A673 (cell line): ENCODE measurements at places on chromosomes 1 and 21. TPM values are rescaled to one million over a fixed set of nuclear protein-coding genes. Genes with fewer than 3 reads are reported as not detected.
A peak's percentile ranks its signal among the peaks of the same experiment; 100 is the strongest.

DNA sequence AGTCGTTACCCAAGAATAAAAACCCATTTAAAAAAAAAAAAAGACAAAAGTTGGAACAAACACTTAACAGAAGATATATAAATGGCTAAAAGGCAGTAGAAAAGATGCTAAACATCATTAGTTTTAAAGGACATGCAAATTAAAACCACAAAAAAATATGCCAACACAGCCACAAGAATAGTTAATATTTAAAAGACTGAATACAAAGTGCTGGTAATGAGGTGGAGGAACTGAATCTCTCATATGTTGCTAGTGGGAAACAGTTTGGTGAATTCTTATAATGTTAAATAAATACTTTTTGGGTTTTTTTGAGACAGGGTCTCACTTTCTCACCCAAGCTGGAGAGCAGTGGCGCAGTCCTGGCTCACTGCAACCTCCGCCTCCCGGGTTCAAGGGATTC lies 10.0 kb downstream of the LRRC40 start:
- H3K27me3 ChIP-seq, result no peaks in the 10 kb centered on the region
- no peaks in the 10 kb centered on the region for H3K4me1 ChIP-seq
- no peaks in the 10 kb centered on the region for H3K36me3 ChIP-seq
- no peak for DNase-seq
- no peak overlapping the region for H3K27ac ChIP-seq

- DNase-seq, result no peak
- H3K27ac ChIP-seq, result no peak overlapping the region
- H3K4me3 ChIP-seq, result no peak overlapping the region
- no peaks in the 10 kb centered on the region for H3K4me1 ChIP-seq
- peaks cover 10% of the 10 kb centered on the region for H3K27me3 ChIP-seq
- H3K36me3 ChIP-seq, result no peaks in the 10 kb centered on the region
Observed at GRCh38 chr1:27689423-27690173, 17.6 kb upstream of the IFI6 start.

DNA sequence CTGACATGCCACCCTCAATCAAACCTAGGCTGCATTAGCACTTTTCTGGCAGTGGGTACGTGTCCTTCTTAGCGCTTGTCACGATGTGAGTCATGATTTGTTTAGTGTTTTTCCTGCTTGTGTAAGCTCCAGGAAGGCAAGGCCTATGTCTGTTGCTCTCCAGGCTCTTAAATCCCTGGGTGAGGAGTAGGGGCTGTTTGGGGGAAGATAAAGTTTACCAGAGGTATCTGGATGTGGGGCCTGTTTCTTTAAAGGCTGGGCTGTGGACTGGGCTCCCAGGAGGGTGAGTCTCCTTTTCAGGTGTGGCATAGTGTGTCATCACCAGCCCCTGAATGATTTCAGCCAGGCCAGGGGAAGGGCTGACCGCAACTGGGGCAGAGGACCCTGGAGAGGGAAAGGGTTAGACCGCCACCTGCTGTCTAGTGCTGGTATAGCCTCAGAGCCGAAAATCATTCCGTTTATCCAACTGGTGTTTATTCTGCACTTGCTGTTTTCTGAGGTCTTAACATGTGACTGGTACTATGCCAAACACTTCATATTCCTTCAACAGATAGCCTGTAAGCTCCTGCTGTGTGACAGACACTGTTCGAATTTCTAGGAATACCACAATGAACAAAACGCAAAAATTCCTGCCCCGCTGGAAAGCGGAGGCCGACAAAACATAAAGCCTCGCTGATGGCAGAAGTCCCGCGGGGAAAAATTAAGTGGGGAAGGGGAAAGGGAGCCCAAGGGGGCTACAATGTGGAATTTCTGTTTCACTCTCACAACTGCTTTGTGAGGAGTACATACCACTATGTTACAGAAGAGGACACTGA lies 9.7 kb downstream of the SERINC2 start:
- H3K27ac ChIP-seq, result no peak overlapping the region
- no peak overlapping the region for H3K4me3 ChIP-seq

DNA sequence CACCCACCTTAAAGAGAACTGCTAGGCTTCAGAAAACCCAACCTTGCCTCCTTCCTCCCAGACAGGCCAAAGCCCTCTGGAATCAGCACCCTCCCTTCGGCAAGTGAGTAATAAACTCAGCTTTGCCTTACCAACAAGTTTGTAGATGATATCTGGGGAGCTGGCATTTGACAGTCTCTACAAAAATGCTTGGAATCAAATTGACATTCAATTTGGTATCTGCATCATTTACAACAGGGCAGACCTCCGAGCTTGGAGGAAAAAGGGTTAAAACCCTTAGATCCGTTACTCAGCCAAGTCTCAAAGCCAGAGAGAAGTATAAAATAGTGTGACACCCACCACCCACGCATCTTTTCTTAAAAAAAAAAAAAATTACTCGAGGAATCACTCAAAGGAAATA lies 149.3 kb upstream of the EDN2 start:
- H3K27me3 ChIP-seq, result no peaks in the 10 kb centered on the region
- H3K4me3 ChIP-seq, result peak overlapping the region; percentile 5
- DNase-seq, result peak; percentile 62
- H3K4me1 ChIP-seq, result peaks cover 22% of the 10 kb centered on the region
- H3K27ac ChIP-seq, result peak overlapping the region; percentile 60

DNA sequence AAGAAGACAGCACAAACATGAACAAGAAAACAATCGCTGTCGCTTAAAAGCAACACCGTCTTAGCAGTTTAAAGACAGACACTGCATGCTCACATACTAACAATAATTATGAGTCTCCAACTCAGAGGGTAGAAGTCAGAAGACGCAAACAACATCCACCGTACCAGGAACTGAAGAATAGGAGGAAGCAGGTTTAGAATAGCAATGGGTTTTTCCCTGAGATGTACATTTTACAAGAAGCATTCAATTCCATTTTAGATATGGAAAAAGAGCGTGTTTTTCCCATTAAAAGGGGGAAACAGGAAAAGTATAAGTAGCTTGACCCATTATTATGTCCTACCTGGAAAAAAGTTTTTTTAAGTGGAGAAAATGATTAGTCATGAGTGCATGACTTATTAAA lies 34.5 kb upstream of the KCNE1 start:
- no peak for DNase-seq
- no peaks in the 10 kb centered on the region for H3K27me3 ChIP-seq
- no peak overlapping the region for H3K27ac ChIP-seq
- no peak overlapping the region for H3K4me3 ChIP-seq
- no peaks in the 10 kb centered on the region for H3K36me3 ChIP-seq

- no peak overlapping the region for H3K27ac ChIP-seq
- H3K27me3 ChIP-seq, result no peaks in the 10 kb centered on the region
- no peak overlapping the region for H3K4me3 ChIP-seq
- H3K4me1 ChIP-seq, result no peaks in the 10 kb centered on the region
Observed at GRCh38 chr1:93154898-93155297, 25.3 kb downstream of the TMED5 start.

- peak overlapping the region; percentile 73 for H3K27ac ChIP-seq
- no peaks in the 10 kb centered on the region for H3K27me3 ChIP-seq
- peak overlapping the region; percentile 65 for H3K4me3 ChIP-seq
- no peak for DNase-seq
- H3K36me3 ChIP-seq, result no peaks in the 10 kb centered on the region
Observed at GRCh38 chr21:36964827-36965719, 1.4 kb downstream of the HLCS start.

DNA sequence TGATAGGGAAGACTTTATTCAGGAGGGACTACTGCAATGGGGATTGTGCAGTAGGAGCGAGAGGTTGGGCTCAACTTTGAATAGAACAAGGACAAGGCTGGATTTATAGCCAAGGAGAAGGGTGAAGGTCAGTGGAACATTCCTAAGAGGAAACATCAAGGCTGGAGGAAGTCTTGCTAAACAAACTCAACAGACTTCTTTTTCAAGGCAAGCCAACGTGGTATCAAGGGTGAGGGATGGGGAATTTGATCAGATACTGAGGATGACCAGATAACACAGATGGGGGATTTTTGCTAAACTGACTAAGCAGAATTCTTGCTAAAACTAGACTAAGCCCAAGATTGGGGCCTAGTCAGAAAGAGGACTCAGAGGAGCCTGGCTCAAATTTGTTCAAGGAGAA lies 107.3 kb downstream of the DUSP10 start:
- no peak overlapping the region for H3K4me3 ChIP-seq
- H3K27me3 ChIP-seq, result no peaks in the 10 kb centered on the region
- H3K27ac ChIP-seq, result no peak overlapping the region
- H3K36me3 ChIP-seq, result no peaks in the 10 kb centered on the region

- no peaks in the 10 kb centered on the region for H3K36me3 ChIP-seq
- no peak overlapping the region for H3K27ac ChIP-seq
- H3K27me3 ChIP-seq, result no peaks in the 10 kb centered on the region
- no peak for DNase-seq
Observed at GRCh38 chr1:58726581-58726980, 26.7 kb upstream of the MYSM1 start.

DNA sequence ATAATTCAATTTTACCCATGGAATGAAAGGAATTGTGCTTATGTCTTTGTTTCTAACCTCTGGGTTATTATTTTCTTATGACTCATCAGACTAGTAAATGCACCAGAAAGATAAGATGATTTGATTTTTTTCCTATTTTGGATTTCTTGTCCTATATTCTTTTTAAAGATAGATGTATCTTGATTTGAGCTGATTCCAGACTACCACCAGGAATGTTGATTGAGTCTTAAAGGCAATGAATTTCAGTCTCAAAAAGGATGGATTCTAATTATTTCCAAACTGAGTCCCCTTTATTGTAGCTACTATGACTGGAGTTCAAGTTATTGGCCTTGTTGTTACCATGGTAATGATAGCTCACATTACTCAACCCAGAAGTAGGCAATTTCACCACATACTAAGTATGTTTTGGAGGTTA lies 95.8 kb upstream of the RGS4 start:
- H3K27ac ChIP-seq, result no peak overlapping the region
- H3K4me1 ChIP-seq, result peaks cover 16% of the 10 kb centered on the region
- no peaks in the 10 kb centered on the region for H3K27me3 ChIP-seq

GRCh38 chr1:31605908-31606427 lies 11.5 kb upstream of the HCRTR1 start:
- no peaks in the 10 kb centered on the region for H3K36me3 ChIP-seq
- H3K4me3 ChIP-seq, result no peak overlapping the region

- no peak for DNase-seq
- peaks cover 9% of the 10 kb centered on the region for H3K4me1 ChIP-seq
- no peaks in the 10 kb centered on the region for H3K36me3 ChIP-seq
- H3K27me3 ChIP-seq, result no peaks in the 10 kb centered on the region
- H3K4me3 ChIP-seq, result no peak overlapping the region
- no peak overlapping the region for H3K27ac ChIP-seq
Observed at GRCh38 chr1:48495166-48495565, 23.2 kb upstream of the SPATA6 start.

- H3K36me3 ChIP-seq, result no peaks in the 10 kb centered on the region
- no peaks in the 10 kb centered on the region for H3K4me1 ChIP-seq
- no peak overlapping the region for H3K27ac ChIP-seq
- peaks cover 69% of the 10 kb centered on the region for H3K27me3 ChIP-seq
Observed at GRCh38 chr1:153447498-153448170, 12.8 kb downstream of the S100A7 start.

Gene NOS1AP
- total RNA-seq, result 24.7 and 28.0 TPM in 2 replicates

Gene KIAA1614
- 0.67 and 0.94 TPM in 2 replicates for total RNA-seq

Gene AIRE
- not detected in 2 replicates for total RNA-seq

Gene FBXO2
- total RNA-seq, result 0.61 TPM in 1 of 2 replicates, not detected in the other

Gene FAM163A
- total RNA-seq, result not detected in 2 replicates
